ENCODE measurements at places on chromosomes 5 and 9. TPM values are rescaled to one million over a fixed set of nuclear protein-coding genes. Genes with fewer than 3 reads are reported as not detected.

- DNase-seq, result no peak
Measured at GRCh38 chr9:19162956-19163355, 35.7 kb upstream of the PLIN2 start.

DNA sequence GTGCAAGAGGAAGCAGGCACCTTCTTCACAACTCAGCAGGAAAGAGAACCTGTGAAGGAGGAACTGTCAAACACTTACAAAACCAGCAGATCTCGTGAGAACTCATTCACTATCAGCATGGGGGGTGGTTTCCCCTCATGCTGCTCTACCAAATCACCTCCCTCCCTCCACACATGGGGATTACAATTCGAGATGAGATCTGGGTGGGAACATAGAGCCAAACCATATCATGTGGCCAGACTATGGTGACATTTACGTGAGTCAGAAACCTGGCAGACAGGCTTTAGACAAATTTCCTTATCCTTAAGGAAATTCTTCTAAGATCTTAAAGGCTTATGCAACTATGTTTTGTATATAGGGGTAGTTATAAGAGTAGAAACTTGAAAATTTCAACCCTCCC lies 8.7 kb upstream of the AOPEP start:
- no peak for DNase-seq

DNA sequence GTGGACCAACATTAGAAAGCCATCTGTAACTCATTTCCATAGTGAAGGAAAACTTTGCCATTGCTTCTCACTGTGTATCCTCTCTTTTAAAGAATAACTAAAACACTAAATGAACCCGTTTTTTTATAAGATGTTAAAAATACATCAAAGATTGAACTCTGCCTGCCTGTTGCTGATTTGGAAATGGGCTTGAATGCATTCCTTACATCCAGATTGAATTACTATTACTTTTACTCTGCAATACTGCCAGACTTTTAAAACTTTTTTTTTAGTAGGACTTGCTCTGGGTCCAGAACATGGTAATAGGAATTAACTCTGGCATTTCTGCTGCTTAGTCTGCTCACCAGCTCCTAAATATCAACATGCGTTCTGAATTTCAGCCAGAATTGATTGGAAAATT lies 176.8 kb upstream of the PAPPA start:
- no peak for DNase-seq

DNA sequence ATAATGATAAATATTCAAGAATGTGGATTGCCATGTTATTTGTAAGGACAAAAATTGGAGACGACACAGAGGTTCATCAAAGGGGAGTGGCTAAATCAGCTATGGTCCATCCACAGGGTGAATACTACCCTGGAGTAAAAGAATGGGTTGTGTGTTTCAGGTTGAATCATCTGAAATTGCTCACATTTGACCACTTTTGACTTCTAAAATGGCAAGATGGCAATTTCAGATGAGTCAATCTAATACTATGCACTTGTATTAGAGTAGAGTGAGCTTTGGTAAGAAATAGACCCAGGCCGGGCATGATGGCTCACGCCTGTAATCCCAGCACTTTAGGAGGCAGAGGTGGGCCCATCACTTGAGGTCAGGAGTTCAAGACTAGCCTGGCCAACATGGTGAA lies 131.8 kb downstream of the GAPVD1 start:
- no peak for DNase-seq

GRCh38 chr5:118882666-118883065 lies 105.7 kb downstream of the DTWD2 start:
- DNase-seq, result no peak

GRCh38 chr9:87427851-87428506 lies 69.7 kb upstream of the DAPK1 start:
- DNase-seq, result no peak

DNA sequence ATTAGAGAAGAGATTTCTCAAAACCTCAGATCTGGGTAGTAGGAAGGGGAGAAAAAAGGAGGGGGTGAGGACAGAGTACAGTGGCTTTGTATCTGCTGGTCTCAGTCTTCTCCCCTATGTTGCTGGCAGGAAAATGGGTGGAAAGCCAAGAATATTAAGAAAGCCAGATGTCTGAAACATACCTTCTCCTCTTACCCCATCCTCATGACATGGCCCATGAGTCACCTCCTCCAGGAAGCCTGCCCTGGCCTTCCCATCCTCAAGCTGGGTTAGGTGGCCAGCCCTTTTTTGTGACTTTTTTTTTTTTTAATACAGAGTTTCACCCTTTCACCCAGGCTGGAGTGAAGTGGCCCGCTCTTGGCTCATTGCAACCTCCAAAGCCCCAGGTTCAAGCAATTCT lies 61.8 kb downstream of the ABCA1 start:
- no peak for DNase-seq

DNA sequence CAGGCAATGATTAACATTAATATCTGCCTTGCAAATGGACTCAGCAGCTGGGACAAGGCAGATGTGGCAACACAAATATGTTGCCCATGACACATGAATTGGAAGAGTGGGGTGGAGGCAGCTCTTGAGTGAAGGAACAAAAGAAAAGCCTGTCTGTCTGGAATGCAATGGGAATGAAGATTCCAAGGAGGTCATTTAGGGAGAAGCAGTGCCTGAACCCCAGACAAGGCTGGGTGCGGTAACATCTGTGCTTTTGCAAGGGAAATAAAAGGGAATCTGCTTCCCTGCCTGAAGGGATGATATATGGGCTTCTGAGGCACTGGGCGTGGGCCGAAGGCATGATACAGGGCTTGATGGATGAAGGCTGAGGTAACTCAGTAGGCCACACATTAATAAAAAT lies 94.1 kb upstream of the TRIM32 start:
- DNase-seq, result no peak

GRCh38 chr5:59828623-59829022 lies 64.9 kb downstream of the PDE4D start:
- no peak for DNase-seq

Gene ALDH7A1
- total RNA-seq, result 75.7 TPM

Gene GFRA3
- 0.72 TPM for total RNA-seq

Gene TRIP13
- 18.1 TPM for total RNA-seq
